ENCODE measurements at places on chromosomes 1 and 21. TPM values are rescaled to one million over a fixed set of nuclear protein-coding genes. Genes with fewer than 3 reads are reported as not detected.

WNT9A gene
- total RNA-seq, result 26.5 TPM

KLHDC8A gene
- total RNA-seq, result 0.31 TPM

ERG gene
- total RNA-seq, result 0.49 TPM

B4GALT2 gene
- 90.1 TPM for total RNA-seq

GPR89B gene
- 12.0 TPM for total RNA-seq

LIN28A gene
- 0.64 TPM for total RNA-seq

WASF2 gene
- 121 TPM for total RNA-seq

MYBPH gene
- not detected for total RNA-seq

TOMM40L gene
- total RNA-seq, result 9.2 TPM

AKT3 gene
- 11.0 TPM for total RNA-seq

TRIM58 gene
- not detected for total RNA-seq

CDC42BPA gene
- total RNA-seq, result 32.8 TPM

HEYL gene
- total RNA-seq, result 2.3 TPM

RC3H1 gene
- 21.4 TPM for total RNA-seq
